Effector CD4-positive, alpha-beta T cell (primary cell): ENCODE measurements at places on chromosomes 11 and 22.

- DNase-seq: no peak
Measured at GRCh38 chr22:49869845-49870712, 16.4 kb downstream of the ZBED4 start.

GRCh38 chr11:112248201-112248600 lies 12.5 kb downstream of the PLET1 start:
- DNase-seq: no peak

GRCh38 chr11:60931917-60932316 lies 7.7 kb downstream of the TMEM132A start:
- no peak for DNase-seq

GRCh38 chr22:30144391-30144790 lies 64.1 kb downstream of the HORMAD2 start:
- DNase-seq: no peak

DNA sequence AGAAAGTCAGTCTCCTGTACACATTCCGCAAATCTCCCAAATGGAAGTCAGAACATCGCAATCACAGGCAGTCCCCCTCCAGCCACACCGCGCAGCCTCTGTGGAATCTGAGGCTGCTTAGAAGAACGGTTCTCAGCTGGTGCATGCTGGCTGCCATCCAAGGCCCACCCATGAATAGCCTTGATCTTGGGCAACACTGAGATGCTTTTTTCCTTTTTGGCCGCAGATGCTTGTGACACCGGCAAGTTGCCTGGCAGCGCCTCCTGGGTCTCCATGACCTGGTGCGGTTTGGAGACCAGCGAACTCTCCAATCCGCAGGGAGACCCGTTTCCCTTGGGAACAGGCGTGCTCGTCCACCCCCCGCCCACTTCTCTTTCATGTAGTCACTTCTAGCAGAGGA lies 26.3 kb upstream of the PHF21B start:
- no peak for DNase-seq

DNA sequence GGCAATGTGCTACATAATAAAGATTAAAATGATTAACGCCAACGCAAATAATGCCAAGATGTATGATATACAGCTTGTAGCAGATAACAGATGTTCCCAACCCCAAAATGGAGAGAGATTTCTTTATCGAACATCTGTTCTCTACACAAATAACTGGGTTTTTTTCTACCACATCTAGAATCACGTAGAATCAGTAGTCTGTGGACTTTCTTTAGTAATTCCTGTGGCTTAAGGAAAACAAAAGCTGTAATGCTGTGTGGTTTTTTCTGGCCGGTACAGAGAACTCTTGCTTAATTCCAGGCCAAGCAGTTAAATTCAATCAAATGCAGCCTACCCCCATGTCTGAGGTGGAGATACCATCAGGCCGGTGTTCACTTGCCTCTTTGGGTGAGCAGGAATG lies 303.4 kb downstream of the FAT3 start:
- no peak for DNase-seq

GRCh38 chr11:11260903-11261302 lies 92.1 kb downstream of the CSNK2A3 start:
- DNase-seq: no peak

GRCh38 chr11:66973956-66974580 lies 1.0 kb upstream of the C11orf86 start:
- no peak for DNase-seq

DNA sequence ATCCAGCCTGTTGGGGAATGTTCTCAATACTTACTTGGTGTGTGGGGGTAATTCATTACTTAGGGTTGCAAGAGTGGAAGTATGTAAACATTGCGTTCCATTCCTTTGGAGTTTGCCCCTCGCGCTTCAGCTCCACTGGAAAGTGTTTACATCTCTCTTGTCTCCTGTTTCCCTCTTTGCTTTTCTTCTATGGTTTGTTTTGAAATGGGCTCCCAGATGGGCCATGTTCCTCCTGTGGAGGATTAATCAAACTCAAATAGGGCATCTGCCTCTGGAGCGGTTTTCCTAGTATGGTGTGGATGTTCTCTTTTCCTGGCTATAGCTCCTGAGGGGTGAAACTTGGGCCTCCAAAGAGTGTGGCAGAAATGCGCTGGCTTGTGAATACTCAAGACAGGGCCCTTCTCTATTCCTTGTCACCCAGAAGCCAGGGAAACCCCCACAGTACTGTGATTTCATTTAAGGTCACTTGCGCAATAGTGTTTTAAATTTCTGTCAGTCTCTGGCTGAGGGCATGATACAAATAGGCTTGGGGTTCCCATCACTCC lies 51.9 kb downstream of the CD44 start:
- no peak for DNase-seq

DNA sequence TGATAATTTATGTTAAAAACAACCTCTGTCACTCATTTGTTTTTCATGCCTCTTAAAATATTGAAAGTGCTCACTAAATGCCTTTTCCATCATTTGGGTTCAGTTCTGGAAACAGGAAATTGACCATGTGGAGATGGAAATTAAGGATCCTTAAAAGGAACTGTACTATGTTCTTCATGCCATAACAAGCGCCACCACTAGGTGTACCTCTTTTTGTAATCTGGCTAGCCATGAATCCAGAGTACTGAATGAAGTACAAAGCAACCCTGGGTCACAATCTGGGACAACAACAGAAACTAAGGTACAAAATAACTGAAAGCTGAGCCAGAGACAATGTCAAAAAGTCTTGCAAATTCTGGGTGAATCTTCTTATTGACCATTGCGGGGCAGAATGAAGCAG lies 559.1 kb downstream of the FAM181B start:
- no peak for DNase-seq

DNA sequence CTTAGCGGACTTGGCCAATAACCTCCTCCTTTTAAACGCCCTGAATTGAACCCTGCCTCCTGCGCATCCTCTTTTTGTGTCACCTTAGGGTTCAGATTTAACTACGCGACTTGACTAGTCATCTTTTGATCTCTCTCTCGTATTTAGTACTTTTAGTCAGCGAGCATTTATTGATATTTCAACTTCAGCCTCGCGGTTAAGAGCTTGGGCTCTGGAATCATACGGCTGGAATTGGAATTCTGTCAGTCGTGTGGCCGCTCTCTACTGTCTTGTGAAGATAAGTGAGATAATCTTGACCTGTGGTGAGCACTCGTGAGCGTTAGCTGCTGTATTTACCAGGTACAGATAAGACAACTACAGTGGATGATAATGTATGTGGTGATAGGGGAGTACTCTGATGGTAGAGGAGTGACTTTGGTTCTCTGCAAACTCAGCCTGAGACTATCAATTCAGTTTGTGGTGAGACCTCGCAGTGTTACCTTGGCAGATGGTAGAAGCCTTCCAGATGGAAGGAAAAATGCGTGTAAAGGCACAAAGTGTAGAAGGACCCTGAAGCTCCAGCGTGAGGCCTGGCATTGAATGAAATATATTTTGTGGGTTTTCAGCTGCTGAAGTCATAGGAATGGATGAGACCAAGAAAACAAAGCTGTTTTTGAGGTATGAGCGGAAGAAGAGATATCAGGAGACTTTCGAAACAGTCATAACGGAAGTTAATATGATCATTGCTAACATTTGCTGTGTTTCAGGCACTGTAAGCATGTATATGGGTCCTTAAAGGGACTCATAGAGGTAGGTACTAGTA lies 682 bp downstream of the ATM start:
- peak; percentile 9 for DNase-seq

DNA sequence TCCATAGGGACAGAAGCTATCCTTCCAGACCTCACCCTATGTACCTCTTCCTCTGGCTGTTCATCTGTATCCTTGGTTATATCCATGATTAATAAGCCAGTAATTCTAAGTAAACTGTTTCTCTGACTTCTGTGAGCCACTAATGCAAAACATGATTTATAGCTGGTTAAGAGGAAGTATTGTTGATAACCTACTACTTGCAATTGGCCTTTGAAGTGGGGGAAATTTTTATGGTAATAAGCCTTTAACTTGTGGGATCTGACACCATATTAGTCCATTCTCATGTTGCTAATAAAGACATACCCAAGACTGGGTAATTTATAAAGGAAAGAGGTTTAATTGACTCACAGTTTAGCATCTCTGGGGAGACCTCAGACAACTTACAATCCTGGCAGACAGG lies 21.9 kb downstream of the CASP12 start:
- no peak for DNase-seq

- DNase-seq: no peak
Measured at GRCh38 chr11:46845440-46845739, 690 bp downstream of the CKAP5 start.

GRCh38 chr22:30600921-30601320 lies 6.1 kb upstream of the TCN2 start:
- no peak for DNase-seq

- DNase-seq: no peak
Measured at GRCh38 chr11:116454951-116455350, 317.8 kb downstream of the BUD13 start.

DNA sequence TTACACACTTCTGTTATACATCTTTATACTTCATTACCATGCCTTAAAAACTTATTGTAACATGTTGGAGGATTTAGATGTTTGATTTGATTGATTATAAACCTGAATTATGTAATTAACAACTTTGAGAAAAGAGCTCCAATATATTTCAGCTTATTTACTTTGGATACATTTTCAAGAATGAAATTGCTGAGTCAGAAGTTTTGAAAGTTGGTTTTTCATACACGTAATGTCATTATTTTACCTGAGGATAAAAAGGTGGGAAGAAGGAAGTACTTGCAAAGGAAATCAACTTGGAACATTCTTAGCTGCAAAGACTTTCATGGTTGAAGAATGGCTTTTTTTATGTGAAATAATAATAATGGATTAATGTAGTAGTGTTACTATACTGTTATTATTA lies 677.2 kb downstream of the FAM181B start:
- DNase-seq: no peak

GRCh38 chr11:107856981-107857517 lies 1.5 kb downstream of the SLC35F2 start:
- no peak for DNase-seq

GRCh38 chr11:17561111-17561415 lies 14.0 kb downstream of the OTOG start:
- DNase-seq: no peak

DNA sequence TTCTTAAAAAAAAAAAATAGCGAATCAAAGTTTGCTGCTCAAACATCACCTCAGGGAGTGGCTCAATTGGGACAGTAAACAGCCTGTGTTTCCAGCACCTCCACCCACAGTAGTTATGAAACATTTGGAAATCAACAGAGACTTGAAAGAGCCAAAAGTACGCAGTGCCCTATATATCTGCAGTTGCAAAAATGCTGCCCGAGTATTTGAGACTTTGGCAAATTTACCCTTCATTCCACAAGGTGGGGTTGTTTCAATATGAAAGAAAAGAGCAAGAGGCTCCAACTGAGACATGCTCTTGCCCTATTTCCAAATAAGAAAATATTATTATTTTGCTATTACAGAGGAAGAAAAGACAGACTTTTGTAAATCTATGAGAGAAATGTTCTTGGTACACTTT lies 851.1 kb upstream of the RAG2 start:
- DNase-seq: no peak

- no peak for DNase-seq
Measured at GRCh38 chr11:119856681-119857485, 127.9 kb upstream of the NECTIN1 start.

- DNase-seq: no peak
Measured at GRCh38 chr11:47408598-47409439, 429 bp downstream of the SLC39A13 start.

DNA sequence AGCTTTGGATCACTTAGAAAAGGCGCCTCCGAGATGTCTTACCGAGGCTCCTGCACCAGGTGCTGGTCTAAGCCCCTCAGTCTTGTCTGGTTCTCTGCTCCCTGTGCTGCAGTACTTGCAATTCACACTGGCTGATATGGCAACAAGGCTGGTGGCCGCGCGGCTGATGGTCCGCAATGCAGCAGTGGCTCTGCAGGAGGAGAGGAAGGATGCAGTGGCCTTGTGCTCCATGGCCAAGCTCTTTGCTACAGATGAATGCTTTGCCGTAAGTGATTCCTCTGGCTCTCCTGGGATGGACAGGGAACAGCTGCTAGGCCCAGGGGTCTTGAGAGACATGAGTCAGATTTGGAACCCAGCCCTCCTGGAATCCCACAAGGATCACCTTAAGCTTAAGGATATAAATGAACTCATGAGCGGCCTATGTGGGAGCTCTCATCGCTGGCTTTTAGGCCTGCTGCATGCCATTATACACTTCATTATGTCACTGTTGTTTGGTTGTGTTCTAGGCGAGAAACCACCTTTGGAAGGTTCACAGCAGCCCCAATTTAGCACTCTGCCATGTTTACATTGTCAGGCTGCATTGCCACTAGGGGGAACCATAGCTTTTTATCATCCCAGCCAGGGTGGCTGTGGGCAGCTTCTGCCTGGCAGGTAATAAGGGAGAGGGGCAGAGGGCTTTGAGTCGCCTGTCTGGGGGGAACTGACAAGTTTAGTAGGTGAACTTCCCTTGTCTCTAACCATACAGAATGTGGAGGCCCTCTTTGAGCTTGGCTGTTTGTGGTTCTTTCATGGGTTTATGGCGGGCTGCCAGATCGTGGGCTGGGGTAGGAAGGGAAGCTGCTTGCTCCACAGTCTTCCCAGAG lies 8.5 kb downstream of the ACAD8 start:
- no peak for DNase-seq

- DNase-seq: no peak
Measured at GRCh38 chr11:124069429-124070401, 28.6 kb upstream of the OR10G7 start.

DNA sequence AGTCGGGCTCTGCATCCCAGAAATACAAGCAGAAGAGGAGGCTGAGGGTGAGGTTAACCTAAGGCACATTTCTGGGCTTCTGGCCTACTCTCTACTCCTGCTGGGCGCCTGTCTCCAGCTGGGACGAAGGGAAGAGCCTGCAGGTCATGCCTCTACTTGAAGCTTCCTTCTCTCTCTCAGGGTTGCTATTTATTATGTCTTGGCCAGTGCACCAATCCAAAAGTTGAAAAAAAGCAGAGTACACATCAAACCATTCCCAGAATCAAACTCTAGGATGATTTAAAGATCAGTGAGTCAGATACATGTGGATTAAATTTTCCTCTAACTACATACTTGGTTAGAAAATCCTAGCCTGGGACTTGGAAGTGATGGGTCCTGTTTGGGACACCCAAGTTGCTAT lies 60.2 kb upstream of the CDON start:
- DNase-seq: no peak

GRCh38 chr11:84541731-84542340 lies 1085.3 kb downstream of the DLG2 start:
- DNase-seq: no peak
